Left ventricle myocardium inferior (tissue), 1 donor: ENCODE measurements at places on chromosomes 12 and 14.

DNA sequence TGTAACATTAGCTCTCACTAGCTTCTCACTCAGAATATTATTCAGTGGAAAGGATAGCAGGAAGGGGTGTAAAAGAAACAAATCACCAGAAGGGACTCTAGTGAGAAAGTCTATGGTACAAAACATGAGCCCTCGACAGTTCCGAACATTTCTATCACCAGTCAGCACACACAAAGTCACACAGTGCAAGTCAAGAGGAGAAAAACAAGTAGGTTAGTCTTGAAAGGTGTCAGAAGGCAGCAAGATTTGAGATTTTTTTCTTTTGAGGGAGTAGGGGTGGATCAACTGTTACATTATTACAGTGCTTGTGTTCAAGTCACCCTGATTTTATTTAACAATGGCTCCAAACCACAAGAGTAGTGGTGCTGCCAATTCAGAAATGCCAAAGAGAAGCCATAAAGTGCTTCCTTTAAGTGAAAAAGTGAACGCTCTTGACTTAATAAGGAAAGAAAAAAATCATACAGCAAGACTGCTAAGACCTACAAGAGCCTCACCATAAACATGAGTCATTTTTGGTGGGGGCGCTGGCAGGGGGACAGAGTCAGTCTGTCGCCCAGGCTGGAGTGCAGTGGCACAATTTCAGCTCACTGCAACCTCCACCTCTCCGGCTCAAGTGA is 42.3 kb downstream of the GNS start:
- peaks cover 3% of the 10 kb centered on the region for H3K4me1 ChIP-seq
- DNase-seq: no peak
- H3K4me3 ChIP-seq: no peak overlapping the region
- peaks cover 83% of the 10 kb centered on the region for H3K36me3 ChIP-seq
- no peaks in the 10 kb centered on the region for H3K27me3 ChIP-seq
- no peak overlapping the region for H3K27ac ChIP-seq

- peak; percentile 33 for DNase-seq
- peaks cover 19% of the 10 kb centered on the region for H3K27me3 ChIP-seq
- H3K4me1 ChIP-seq: peaks cover 32% of the 10 kb centered on the region
- H3K36me3 ChIP-seq: peaks cover 7% of the 10 kb centered on the region
- H3K27ac ChIP-seq: peak overlapping the region; percentile 63
These were observed 730 bp downstream of the CLSTN3 start for GRCh38 chr12:7130701-7131501.

GRCh38 chr12:125284945-125285685 is 219.9 kb downstream of the AACS start:
- H3K4me1 ChIP-seq: no peaks in the 10 kb centered on the region
- no peak overlapping the region for H3K4me3 ChIP-seq
- peaks cover 53% of the 10 kb centered on the region for H3K27me3 ChIP-seq
- no peaks in the 10 kb centered on the region for H3K36me3 ChIP-seq

GRCh38 chr12:1876086-1876485 is 42.4 kb downstream of the CACNA2D4 start:
- H3K27ac ChIP-seq: no peak overlapping the region
- H3K27me3 ChIP-seq: peaks cover 37% of the 10 kb centered on the region
- DNase-seq: no peak
- H3K4me1 ChIP-seq: no peaks in the 10 kb centered on the region
- no peak overlapping the region for H3K4me3 ChIP-seq
- H3K36me3 ChIP-seq: no peaks in the 10 kb centered on the region

GRCh38 chr14:92863286-92864080 is 59.5 kb upstream of the CHGA start:
- no peak overlapping the region for H3K4me3 ChIP-seq
- DNase-seq: no peak
- no peaks in the 10 kb centered on the region for H3K36me3 ChIP-seq
- H3K27ac ChIP-seq: no peak overlapping the region
